SHP77 (cell line): ENCODE measurements at places on chromosomes 7 and 10.
A peak's percentile ranks its signal among the peaks of the same experiment; 100 is the strongest.

GRCh38 chr10:69643779-69644657 is 14.0 kb downstream of the FAM241B start:
- DNase-seq = no peak

GRCh38 chr10:88525371-88526069 is 57.6 kb downstream of the RNLS start:
- DNase-seq = no peak

GRCh38 chr10:131196176-131196885 is 115.2 kb downstream of the TCERG1L start:
- no peak for DNase-seq

- DNase-seq = no peak
Observed at GRCh38 chr10:104067525-104067924, 18.2 kb downstream of the COL17A1 start.

- DNase-seq = no peak
Observed at GRCh38 chr10:61822781-61823230, 78.7 kb upstream of the ARID5B start.

- DNase-seq = no peak
Observed at GRCh38 chr7:159091041-159091440, 53.6 kb downstream of the VIPR2 start.

DNA sequence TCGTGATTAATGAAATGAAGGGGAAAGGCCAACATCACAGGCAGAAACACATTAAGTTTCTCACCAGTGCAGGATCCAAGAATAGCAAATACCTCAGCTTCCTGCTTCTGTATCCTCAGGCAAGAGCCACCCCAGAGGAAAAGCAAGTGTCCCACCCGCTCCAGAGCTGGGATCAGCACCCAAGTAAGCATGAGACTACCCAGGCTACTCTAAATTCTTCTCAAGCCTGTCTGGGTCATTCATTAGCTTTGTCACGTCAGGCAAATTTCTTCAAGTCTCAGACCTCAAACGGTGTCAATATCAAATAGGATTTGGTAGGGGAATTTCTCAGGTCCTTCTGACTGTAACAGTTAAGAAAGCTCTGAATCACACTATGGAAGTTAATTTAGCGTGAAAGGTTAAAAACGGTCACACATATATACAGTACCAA is 59.0 kb downstream of the GNA12 start:
- no peak for DNase-seq

DNA sequence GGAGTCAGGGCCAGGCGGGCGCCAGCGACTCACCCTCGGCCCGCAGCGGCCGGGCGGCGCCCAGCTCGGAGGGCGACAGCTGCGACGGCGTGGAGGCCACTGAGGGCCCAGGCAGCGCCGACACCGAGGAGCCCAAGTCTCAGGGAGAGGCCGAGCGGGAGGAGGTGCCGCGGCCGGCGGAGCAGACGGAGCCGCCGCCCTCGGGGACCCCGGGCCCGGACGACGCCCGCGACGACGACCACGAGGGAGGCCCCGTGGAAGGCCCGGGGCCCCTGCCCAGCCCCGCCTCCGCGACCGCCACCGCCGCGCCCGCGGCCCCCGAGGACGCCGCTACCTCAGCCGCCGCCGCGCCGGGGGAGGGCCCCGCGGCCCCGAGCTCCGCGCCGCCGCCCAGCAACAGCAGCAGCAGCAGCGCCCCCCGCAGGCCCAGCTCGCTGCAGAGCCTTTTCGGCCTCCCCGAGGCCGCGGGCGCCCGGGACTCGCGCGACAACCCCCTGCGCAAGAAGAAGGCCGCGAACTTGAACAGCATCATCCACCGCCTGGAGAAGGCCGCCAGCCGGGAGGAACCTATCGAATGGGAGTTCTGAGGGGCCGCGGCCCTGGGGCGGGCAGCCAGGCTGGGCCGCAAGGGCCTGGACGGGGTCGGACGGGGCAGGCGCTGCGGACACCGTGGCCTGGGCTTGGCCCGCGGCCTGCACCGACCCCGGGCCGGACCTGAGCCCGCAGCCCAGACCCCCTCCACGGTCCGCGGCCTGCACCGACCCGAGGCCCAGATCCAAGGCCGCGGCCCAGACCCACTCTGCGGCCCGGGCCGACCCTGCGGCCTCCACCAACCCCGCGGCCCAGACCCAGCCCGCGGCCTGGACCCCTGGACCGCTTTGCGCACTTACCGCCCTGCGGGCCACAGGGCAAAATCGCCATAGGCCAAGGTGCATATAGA is 37.9 kb upstream of the SH2B2 start:
- no peak for DNase-seq

- no peak for DNase-seq
Observed at GRCh38 chr10:29372920-29373319, 84.0 kb downstream of the LYZL1 start.

- DNase-seq = no peak
Observed at GRCh38 chr7:157945401-157945800, 608.6 kb downstream of the DNAJB6 start.

- no peak for DNase-seq
Observed at GRCh38 chr10:58955615-58956014, 220.8 kb upstream of the PHYHIPL start.

DNA sequence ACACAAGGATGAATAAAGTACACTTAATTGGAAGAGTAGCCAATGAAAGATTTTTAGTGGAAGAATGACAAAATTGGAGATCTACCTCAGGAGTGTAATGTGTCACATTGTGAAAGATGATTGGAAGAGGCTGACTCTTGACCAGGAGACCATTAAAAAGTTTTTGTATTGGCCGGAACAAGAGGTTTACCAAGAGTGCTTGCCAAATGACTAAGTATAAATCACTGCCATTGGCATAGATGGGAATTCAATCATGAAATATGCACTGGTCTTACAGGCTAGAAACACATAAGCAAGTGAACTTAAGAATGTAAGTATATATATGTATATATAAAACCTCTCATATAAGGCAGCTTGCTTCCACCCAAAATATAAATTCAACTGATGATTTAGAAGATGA is 58.7 kb upstream of the TFEC start:
- no peak for DNase-seq

DNA sequence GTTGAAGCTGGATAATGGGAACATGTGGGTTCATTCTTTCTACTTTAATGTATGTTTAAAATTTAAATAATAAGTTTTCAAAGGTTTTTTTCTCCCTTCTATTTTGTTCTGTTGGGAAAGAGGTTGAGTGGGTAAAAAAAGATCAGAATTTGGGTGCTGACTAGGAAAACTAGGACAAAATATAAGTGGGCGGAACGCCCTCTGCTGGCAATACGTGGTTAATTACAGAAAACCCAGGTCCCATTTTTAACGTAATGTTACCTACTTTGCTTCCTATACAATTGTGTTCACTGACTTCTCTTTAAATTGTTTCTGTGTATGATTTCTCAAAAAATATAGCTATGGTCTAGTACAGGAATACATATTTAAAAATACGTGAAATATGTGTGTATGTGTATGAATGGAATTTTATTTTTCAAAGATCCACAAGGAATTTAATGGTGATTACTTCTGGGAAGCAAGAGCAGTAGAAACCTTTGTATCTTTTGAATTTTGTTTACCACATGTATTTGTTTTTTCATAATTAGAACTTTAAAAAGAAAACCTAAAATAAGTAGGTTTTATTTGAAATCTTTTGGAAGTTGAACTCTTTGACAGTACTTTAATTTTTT is 8.7 kb downstream of the ECD start:
- no peak for DNase-seq

GRCh38 chr10:81722399-81722798 is 152.6 kb upstream of the NRG3 start:
- DNase-seq = no peak

DNA sequence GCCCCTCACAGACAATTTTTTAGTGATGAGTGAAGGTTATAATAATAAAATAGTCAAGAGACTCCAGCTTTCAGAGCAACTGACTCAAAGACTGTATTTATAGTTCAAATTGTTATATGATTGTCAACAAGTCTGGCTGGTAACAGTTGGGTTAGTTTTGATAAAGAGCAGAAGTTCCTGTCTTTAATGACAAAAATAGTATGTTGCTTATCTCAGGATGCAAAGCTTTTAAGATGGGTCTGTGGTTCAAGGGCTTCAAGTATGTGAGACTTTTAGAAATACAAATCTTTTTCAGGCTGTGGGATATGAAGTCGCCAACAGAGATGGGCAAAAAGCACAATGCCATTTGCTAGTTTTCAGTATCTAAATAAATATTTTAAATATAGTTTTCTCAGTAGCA is 118.4 kb downstream of the ABCA13 start:
- DNase-seq = no peak

GRCh38 chr10:5959581-5960069 is 17.7 kb downstream of the IL15RA start:
- no peak for DNase-seq

DNA sequence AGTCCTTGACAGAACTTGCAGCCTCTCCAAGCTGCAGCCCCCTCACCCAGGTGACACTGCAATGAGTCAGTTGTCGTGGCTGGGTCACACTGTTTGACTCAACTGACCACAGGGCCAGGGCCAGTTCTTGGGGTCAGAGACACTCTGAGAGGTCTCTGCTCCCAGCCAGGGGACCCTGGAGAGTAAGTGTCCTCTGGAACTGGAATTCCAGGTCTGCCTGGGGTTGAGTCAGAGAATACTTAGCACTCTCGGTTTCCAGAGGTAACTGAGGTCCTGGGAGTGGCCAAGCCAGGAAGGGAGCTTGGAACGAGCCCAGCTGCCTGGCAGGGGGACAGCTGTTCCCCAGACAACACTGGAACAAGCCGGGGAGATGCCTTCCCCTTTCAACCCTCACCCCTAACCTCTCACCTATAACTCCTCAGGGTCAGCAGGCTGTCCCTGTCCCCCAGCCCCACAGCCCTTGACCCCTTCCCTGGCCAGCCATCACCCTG is 2.2 kb upstream of the MYL10 start:
- DNase-seq = no peak

GRCh38 chr10:59648711-59649201 is 60.9 kb downstream of the SLC16A9 start:
- DNase-seq = no peak

GRCh38 chr7:1664711-1665548 is 5.1 kb upstream of the ELFN1 start:
- DNase-seq = peak; percentile 49

DNA sequence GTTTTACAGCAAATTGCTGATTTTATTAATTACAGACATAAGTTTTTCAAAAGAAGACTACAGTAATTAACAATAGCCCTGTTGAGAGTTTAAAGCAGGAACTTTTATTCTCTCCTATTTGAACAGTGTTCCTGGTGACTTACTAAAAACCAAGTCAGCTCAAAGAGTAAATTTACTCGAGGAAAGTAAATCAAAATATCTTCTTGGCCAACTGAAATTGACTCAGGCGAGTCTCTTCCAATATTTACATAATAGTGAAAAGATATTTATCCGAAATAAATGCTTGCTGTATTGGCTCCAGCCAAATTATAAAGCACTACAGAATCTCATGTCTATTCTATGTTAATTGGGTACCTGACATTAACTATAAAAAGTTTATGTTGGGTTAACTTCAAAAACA is 13.2 kb downstream of the CYTH3 start:
- DNase-seq = no peak

- peak; percentile 74 for DNase-seq
Observed at GRCh38 chr7:114554781-114555537, 140.3 kb downstream of the FOXP2 start.

DNA sequence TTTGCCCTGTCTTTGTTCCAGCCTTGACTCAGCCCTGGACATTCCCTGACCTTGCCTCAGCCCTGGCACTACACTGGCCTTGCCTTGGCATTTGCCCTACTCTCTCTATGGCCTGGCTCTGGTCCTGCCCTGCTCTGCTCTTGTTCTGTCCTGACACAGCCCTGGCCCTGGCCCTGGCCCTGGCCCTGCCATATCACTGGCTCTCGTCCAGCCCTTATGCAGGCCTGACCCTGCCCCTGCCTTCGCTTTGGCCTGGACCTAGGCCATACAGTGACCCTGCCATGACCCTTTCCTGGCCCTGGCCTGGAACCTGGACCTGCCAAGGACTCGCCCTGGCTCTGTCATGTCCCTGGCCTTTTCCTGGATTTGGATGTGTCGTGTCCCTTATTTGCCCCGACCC is 646.0 kb downstream of the ZNF37A start:
- DNase-seq = no peak

DNA sequence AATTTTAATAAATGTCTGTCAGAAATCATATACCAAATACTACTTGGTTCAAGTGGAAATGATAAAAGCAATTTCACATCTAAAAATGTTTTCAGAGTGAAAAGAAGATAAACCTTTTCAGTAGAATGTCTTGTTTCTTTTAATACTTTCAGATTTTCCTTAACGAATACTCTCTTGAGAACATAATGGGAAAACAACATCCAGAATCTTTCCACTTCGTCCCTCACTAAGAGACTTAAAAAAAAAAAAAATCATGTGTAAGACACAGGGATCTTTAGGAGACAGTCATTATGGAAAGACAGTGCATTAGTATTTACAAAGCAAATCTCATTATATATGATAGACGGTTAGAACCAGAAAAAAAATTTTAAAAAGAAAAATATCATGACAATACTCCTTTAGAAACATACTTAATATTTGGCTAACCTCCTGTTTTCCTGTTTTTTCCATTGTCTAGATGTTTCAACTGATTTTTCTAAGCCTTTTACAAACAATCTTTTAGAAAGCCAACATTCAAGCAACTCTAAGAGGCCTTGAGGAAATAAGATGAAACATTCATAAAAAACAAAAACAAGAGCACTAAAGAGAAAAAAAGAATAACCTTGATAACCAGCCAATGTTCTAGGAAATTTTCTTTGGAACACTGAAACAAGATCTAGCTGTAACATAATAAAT is 339.9 kb upstream of the LRRN3 start:
- DNase-seq = no peak

- DNase-seq = no peak
Observed at GRCh38 chr7:92720604-92721350, 115.6 kb downstream of the CDK6 start.

GRCh38 chr7:37320848-37321468 is 127.7 kb downstream of the ELMO1 start:
- DNase-seq = no peak

- DNase-seq = no peak
Observed at GRCh38 chr10:78744491-78745090, 324.2 kb upstream of the ZMIZ1 start.
